Stimulated activated CD4-positive, alpha-beta T cell treated with anti-CD3 and anti-CD28 coated beads, TNF-alpha, amount 100 ng/mL, for 48 hours (primary cell): ENCODE measurements at places on chromosomes 11 and 22.
A peak's percentile ranks its signal among the peaks of the same experiment; 100 is the strongest.

GRCh38 chr11:97354026-97354425, 964.2 kb downstream of the JRKL start:
- DNase-seq, result no peak

DNA sequence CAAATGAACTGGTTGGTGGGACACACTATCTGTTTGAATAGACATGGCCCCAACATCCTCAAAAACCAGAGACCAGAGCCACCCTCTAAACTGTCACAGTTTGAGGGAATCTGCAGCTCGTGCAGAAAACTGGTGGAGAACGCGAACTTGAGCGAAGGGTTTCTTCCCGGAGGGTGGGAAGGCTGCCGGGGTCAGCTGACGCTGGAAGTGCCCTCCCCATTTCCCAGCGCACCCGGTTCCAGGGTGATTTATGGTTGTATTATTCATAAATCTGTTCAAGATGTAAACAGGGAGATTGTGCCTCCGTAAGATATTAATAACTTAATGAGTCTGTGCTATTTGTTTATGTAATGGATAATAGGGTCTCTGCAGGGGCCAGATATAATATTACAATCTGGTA, 1396.7 kb downstream of the BRD1 start:
- DNase-seq, result no peak

DNA sequence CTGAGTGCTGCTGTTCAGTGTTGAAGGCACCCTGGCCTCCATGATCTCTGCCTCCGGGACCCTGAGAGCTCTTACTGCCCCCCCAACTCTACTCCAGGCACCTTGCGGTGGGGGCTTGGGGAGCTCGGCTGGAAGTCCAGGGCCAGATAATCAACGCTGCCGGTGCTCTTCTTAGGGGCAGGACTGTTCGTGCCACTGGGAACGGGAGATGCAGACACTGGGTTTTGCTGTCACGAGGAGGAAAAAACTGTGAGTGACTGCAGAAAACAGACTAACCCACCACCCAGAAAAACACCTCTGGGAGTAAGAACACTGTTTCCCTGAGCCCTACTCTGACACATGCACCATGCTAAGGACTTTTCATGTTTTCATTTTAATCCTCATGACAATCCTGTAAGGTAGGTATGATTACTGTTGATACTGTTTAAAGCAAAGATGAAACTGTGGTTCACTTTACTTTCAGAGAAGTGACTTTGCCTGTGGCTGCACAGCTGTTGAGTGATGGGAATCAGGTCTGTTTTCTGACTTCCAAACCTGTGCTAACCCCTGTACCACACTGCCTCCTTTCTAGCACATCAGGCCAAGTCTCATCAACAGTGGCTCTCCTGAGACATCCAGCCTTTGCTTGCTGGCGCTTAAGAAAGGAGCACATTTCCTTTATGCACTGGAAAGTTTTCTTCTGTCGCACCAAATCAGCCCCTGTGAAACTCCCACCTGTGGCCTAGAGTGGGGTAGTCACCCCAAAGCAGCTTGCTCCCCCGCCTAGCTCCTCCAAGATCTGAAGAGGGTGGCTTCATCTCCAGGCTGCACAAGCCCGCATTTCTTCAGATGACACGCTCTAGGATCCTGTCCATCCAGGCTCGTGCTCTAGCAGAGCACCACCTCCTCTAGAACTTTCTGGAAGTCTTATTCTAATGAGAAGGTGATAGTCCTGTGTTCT, 31.8 kb downstream of the USP35 start:
- DNase-seq, result no peak

DNA sequence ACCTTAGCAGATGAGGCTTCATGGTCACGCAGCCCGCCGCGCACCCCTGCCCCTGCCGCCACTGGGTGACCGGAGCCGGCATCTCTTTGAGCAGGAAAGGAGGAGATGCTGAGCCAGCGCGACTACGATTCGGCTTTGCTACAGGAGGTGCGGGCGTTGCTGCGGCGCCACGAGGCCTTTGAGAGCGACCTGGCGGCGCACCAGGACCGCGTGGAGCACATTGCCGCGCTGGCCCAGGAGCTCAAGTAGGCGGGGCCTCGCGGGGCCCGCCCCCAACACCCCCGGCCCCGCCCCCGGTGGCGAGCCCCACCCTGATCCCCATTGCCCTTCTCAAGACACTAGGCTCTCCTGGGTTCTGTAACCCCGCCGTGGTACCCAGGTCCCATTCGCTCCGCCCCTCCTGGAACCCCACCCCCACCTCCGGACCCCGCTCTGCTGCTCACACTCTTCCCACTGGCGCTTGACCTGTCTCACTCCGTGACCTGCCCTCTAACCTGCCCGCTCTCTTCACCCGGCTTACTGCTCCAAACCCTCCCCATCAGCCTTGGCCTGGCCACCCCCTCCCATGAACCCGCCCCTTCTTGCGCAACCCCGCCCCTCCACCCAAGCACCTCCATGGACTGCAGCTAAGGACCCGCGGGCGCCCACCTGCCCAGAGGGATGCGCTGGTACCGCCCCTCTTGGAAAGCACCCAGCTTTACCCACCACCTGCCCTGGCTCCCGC, 9.1 kb downstream of the CTSF start:
- DNase-seq, result no peak

DNA sequence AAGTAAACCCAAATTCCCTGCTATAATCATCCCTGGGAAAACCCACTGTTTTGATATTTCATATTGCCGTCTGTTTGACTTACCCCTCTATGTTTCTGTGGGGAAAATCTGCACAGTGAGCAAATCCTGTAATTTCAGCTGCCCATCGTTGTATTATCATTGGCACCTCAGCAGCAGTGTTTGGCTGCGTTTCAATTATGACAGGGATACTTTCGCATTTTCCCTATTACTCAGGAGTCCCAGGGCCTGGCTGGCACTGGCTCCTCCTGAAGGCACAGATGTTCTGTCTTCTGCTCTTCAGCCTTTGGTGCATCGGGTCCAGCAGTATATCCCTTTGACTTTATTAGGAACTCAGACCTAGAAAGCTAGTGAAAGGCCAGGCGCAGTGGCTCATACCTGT, 12.2 kb upstream of the MMP12 start:
- DNase-seq, result no peak

- no peak for DNase-seq
Measured at GRCh38 chr11:120715239-120715638, 203.7 kb downstream of the GRIK4 start.

- no peak for DNase-seq
Measured at GRCh38 chr11:113349528-113349927, 35.1 kb downstream of the TTC12 start.

GRCh38 chr11:63951779-63952536, 13.2 kb downstream of the NAA40 start:
- DNase-seq, result no peak

DNA sequence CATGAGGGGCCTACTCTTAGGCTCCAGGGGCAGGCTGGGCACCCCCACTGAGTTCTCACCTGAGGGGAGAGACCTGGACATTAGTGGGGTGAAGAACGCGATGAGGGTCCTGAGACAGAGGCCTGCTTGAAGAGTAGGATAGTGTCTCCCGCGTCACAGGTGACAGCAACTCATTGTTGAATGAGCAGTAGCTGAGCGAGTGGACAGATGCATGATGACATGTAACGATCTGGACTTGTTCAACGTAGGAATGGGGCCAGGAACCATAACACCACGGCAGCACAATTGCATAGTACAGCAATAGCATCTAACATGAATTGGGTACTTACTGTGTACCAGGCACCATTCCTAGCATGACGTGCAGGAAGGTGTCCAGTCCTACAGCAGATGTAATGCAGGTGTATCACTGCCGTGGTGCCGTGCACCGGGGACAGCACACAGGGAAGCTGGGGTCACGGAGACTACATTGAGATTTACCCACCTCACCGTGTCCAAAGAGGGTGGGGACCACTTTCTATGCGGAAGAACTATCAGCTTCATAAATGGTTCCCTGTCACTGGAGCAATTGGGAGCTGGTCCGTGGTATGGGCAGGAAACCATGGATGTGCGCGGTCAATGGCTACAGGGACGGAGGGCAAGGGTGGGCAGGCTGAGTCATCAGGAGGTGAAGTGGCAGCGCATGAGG, 1019.1 kb downstream of the TBC1D22A start:
- DNase-seq, result no peak

DNA sequence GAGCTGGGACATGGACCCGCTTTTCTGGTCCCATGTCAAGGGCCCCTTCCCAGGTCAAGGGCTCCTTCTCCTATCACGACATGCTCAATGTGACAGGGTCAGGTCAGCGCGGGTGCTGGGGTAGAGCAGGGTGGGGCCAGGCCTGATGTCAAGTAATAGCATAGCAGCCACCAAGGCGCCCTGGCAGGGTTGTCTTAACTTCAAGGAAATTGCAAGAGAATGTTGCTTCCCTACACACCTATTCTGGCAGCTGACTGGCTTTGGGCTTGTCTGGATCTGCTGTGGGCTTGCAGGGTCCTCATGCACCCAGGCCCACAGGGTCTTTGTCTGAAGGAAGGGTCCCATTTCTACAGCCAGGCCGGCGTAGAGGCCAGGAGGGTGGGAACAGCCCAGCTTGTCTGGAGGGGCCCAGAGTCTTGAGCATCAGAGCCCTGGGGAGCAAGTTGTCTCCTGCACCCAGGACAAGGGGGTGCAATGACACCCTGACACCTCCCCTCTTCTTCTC, 71.4 kb downstream of the BUD13 start:
- no peak for DNase-seq

- no peak for DNase-seq
Measured at GRCh38 chr11:120139316-120140069, 1.6 kb upstream of the TRIM29 start.

GRCh38 chr11:773425-773824, 3.9 kb downstream of the GATD1 start:
- DNase-seq, result no peak

- DNase-seq, result no peak
Measured at GRCh38 chr22:47320560-47320959, 558.1 kb downstream of the TBC1D22A start.

GRCh38 chr11:16603890-16604793, 134.3 kb upstream of the C11orf58 start:
- no peak for DNase-seq

DNA sequence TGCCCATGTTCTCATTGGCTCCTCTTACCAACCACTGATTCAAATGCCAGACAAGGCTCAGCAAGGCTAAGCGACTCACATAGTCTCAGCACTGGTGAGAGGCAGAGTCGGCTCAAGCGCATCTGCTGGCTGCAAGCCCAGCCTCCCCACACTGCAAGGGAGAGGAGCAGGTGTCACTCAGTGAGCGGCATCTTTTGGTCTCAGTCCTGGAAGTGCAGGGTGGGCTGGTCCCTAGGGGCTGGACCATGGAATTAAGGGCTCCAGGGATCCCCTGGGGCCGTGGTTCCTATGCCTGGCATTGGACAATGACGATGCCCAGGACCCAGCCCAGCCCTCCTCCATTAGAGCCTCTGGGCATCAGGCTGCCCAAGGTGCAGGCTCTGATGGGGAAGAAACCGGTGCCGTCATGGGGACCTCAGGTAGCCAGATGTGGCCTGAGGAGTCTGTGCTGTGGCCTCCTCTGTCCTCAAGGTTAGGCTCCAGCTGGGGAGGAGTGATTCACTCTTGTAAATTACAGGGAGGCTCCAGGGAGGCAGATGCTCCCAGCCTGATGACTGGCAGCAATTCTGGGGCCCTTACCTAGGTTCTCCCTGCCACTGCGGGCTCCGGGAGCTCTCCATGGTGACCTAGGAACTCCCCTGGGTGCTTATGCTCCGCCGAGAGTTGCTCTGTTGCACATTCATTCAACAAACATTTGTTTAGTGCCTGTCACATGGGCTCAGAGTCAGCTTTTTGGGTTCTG, 28.0 kb downstream of the FADS2 start:
- DNase-seq, result no peak

GRCh38 chr11:11169715-11170351, 183.2 kb downstream of the CSNK2A3 start:
- no peak for DNase-seq

DNA sequence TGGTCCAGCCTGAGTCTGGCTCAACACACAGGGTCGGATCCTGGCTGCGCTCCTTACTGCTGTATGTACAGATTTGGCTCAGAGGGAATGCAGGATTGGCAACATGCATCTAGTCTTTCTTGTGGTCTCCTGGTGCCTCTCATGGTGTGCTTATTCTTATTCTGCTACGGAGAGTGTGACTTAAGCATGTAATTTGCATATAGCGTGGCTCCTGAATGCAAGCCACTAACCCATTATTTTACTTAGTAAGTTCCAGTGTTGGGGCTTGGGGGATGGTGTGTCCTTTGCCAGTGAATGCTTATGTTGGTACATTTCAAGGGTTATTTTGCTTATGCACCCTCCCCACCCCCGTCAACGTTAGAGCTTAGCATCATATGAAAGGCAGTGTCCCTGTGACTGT, 51.2 kb downstream of the PTPRJ start:
- no peak for DNase-seq

- no peak for DNase-seq
Measured at GRCh38 chr11:95353706-95354105, 122.7 kb upstream of the SESN3 start.

- no peak for DNase-seq
Measured at GRCh38 chr11:72754544-72755155, 2.4 kb upstream of the ARAP1 start.

DNA sequence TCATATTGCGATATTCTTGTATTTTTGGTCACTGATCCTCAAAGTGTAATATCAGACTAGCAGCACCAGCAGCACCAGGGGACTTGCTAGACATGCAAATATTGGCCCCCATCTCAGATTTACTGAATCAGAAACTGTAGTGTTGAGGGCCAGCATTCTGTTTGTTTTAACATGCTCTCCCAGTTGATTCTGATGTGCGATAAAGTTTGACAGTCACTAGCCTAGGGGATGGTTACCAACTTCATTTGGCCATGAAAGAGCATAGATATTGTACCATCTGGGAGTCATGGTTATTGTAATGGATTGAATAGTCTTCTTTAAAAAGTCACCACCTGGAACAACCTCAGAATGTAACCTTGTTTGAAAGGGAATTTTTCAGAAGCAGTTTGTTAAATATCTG, 1090.4 kb upstream of the RAG2 start:
- no peak for DNase-seq

- DNase-seq, result peak; percentile 77
Measured at GRCh38 chr11:73647459-73648100, 1.2 kb downstream of the PLEKHB1 start.
